ENCODE measurements at places on chromosomes 2 and 18. TPM values are rescaled to one million over a fixed set of nuclear protein-coding genes. Genes with fewer than 3 reads are reported as not detected.

- DNase-seq, result no peak
Measured at GRCh38 chr2:207315131-207315530, 149.4 kb upstream of the KLF7 start.

DNA sequence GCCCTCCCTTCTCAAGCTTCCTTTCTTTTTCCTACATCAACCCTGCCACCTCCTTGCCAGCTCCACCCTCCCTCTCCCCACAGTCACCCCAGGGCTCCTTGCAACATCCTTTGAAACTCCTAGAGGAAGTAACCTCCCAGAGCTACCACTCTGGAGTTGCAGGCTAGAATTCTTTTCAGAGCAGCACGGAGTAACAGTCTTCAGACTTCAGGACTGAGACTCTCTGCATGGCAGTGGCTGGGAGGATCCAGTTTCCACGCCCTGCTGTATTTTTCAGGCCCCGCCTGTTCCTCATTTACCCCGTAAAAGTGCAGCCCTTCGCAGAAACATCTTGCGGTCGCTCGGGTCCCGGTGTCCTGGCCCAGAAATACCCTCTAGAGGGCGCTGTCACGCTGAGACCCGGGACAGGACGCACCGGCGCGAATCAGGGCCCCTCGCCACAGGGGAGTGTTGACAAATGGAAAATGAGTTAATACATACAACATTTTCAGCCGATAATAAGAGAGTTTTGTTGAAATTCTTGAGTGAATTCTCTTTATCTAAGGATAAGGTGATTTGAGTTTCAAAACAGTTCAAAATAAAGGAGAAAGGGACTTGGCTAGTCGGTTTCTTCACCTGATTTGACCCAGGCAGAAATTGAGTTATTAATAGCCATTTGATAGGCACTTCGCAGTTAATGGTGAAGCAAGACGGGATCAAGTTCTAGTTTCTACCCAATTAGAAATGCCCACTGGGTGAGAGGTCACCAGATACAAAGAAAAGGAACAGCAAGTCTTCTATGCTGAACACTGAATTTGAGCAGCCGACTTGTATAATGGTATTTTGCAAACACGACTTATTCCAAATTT lies 18.5 kb upstream of the NTSR2 start:
- peak; percentile 94 for DNase-seq

- DNase-seq, result no peak
Measured at GRCh38 chr2:33528441-33528950, 52.0 kb downstream of the RASGRP3 start.

GRCh38 chr18:13502585-13502984 lies 223.8 kb downstream of the FAM210A start:
- DNase-seq, result no peak

DNA sequence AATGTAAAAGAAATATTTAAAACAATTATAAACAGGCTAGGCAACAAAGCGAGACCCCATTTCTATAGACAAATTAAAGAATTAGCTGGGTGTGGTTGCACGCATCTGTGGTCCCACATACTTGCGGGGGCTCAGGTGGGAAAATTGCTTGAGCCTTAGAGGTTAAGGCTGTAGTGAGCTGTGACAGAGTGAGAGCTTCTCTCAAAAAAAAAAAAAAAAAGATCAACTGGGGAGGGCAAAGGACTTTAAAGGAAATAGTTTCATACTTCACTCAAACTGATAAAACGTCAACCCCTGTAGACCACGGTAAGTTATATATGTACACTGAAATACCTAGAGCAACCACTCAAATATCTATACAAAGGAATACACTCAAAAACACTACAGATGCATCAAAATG lies 37.5 kb downstream of the MGAT4A start:
- no peak for DNase-seq

GRCh38 chr18:40932862-40933261 lies 1022.2 kb upstream of the PIK3C3 start:
- no peak for DNase-seq

DNA sequence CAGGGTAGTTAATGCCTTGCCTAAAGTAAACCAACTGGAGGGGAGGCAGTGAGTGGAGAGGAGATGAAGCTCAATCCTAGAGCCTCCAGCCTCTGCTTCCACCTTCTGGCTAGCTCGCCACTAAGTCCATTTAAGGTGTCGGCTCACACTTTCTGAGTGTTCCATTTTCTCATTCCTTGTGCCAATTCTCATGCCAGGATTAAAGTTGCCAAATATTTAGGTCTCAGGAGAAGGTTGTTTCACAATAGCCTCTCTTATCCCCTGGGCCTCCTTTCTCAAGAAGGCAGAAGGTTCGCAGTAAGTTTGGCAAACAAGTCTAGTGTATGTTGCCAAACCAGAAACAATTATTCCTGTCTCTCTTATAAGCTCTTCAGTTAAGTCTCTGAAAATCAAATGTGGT lies 57.2 kb downstream of the TACR1 start:
- DNase-seq, result peak; percentile 10

DNA sequence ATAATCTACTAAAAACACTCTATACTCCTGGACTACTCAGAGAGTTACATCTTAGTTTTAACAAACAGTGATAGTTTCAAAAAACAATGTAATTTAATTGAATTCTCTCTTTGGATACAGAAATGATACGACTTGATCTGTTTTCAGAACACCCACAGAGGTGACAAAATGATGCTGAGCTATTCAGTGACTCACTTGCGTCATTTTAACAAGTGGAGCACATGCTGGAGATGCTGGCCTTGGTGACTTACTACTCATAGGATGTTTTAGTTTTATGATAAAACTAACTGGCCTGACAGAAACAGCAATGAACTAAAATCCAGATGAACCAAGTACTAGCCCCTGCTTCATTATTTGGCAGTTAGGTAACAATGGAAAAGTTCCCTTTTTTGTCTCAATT lies 101.3 kb upstream of the ITGB6 start:
- DNase-seq, result no peak

- no peak for DNase-seq
Measured at GRCh38 chr2:130756053-130756873, 923 bp downstream of the AMER3 start.

DNA sequence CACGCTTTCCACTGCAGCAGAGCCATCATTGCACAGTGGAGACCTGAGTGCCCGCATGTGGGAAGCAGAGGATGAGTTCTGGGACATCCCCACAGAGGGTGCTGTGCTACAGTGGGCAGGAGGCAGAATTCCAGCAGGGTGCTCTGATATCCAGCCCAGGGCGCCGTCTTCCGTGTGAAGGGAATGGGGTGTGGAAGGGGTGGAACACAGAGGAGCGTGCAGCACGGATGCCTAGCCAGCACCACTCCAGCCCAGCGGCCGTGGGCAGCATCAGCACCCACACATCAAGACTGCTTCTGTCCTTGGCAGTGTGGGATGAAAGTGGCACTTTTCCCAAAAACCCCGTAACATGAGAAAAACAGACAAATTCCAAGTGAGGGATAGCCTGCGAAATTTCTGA lies 134.3 kb downstream of the ZNF236 start:
- no peak for DNase-seq

- DNase-seq, result no peak
Measured at GRCh38 chr18:58128381-58129374, 84.7 kb downstream of the NEDD4L start.

GRCh38 chr18:40431071-40431985 lies 1523.7 kb upstream of the PIK3C3 start:
- no peak for DNase-seq

DNA sequence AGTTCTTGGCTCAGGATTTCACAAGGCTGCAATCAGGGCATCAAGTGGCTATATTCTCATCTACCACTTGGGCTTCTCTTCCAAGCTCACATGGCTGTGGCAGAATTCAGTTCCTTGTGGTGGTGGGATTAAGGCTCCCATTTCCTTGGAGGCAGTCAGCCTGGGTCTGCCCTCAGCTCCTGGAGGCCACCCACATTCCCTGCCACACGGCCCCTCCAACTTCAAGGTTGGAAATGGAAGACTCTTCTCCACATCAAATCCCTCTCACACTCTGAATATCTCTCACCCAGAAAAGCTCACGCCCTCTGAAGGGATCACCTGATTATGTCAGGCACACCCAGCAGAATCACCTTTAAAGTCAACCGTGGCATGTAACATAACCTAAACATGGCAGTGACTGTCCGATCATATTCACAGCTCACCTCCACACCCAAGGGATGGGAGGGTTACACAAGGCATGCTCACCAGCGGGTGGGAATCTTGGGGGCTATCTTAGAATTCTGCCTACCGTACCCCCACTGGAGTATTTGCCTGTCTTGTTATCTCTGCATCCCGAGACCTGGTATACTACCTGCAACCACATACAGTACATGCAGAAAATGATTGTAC lies 256.2 kb upstream of the KLHL29 start:
- no peak for DNase-seq

DNA sequence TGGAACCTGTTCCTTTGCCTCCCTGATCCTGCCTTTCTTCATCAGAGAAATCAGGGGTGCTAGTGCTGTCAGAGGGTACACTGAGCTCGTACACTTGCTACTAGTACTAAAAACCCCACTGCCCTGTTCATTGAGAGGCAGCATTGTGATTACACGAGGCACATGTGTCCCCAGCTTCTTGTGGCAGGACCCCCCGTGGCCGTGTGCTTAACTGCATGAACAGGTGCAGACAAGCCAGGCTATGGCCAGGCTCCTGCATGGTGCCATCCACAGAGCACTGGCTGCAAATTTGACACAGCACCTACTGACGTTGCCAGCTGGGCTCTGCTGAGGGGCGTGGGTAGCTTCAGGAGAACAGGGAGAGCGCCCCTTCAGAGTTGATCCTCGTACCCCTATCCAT lies 248.4 kb downstream of the GLI2 start:
- DNase-seq, result no peak

DNA sequence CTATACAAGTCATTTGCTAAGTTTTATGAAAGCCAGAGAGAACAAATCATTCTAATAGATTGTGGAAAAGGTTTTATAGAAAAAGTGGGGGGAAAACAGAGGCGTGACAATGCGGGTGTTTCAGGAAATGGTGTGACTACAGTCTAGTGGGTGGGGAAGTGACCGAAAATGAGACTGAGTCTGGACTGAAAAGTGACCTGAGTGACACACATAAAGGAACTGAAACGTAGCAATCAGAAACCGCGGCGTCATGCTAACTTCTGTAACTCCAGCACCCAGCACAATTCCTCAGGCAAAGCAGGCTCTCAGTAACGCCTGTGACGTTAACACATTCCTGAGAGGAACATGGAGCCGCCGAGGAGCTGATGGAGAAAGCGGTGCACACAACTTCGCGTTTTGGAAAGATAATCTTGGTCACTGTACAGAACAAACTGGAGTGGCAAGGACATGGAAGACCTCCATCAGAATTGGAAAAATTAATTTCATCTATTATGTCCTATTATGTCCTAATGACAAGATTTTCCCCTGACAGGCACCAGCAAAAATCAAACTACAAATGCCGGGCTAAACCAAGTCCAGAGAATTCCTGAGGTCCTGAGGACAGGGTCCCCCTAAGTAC lies 1.4 kb upstream of the CD226 start:
- no peak for DNase-seq

GRCh38 chr2:83901317-83901716 lies 557.8 kb downstream of the SUCLG1 start:
- DNase-seq, result no peak

GRCh38 chr18:55663891-55664290 lies 75.9 kb upstream of the TCF4 start:
- no peak for DNase-seq

GRCh38 chr2:43003702-43004101 lies 211.3 kb upstream of the HAAO start:
- DNase-seq, result no peak

- DNase-seq, result no peak
Measured at GRCh38 chr2:106839849-106840595, 45.9 kb downstream of the ST6GAL2 start.

GRCh38 chr2:25688236-25688635 lies 14.9 kb upstream of the DTNB start:
- DNase-seq, result no peak

- DNase-seq, result no peak
Measured at GRCh38 chr2:1782514-1782913, 38.2 kb upstream of the PXDN start.

GRCh38 chr2:213416832-213417231 lies 132.6 kb downstream of the SPAG16 start:
- DNase-seq, result no peak

Gene CFAP53
- not detected for total RNA-seq

Gene KCNF1
- 6.8 TPM for total RNA-seq

Gene STAMBP
- total RNA-seq, result 36.0 TPM

Gene POTEJ
- total RNA-seq, result not detected

Gene FMNL2
- total RNA-seq, result 11.1 TPM

Gene CRYBA2
- total RNA-seq, result not detected

Gene TMEM37
- total RNA-seq, result 0.56 TPM

Gene RAB3GAP1
- total RNA-seq, result 57.3 TPM

Gene STPG4
- total RNA-seq, result not detected

Gene RMND5A
- 46.6 TPM for total RNA-seq

Gene GYPC
- total RNA-seq, result 49.1 TPM

Gene UPP2
- not detected for total RNA-seq

Gene LRRTM4
- not detected for total RNA-seq

Gene KLHL14
- total RNA-seq, result not detected

All from MG63 (cell line).